ENCODE measurements at places on chromosomes 6 and 20.

DNA sequence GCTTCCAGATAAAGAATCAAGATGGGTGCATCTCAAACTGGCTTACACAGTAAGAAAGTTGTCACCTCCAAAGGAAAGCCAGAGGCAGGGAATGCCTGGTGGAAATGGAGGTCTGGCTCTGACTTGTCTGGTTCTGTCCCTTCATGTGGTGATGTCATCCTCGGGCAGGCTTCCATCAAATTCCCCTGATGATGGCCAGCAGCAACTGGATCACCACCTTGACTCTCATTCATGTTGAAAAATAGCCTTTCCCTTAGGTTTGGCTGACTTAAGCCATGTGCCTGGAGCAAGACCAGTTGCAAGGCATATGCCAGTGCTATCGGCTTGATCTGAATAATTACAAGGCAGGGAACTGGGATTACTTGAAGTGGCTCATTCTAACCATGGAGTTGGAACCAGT, 28.8 kb downstream of the IMPG1 start:
- DNase-seq = no peak

DNA sequence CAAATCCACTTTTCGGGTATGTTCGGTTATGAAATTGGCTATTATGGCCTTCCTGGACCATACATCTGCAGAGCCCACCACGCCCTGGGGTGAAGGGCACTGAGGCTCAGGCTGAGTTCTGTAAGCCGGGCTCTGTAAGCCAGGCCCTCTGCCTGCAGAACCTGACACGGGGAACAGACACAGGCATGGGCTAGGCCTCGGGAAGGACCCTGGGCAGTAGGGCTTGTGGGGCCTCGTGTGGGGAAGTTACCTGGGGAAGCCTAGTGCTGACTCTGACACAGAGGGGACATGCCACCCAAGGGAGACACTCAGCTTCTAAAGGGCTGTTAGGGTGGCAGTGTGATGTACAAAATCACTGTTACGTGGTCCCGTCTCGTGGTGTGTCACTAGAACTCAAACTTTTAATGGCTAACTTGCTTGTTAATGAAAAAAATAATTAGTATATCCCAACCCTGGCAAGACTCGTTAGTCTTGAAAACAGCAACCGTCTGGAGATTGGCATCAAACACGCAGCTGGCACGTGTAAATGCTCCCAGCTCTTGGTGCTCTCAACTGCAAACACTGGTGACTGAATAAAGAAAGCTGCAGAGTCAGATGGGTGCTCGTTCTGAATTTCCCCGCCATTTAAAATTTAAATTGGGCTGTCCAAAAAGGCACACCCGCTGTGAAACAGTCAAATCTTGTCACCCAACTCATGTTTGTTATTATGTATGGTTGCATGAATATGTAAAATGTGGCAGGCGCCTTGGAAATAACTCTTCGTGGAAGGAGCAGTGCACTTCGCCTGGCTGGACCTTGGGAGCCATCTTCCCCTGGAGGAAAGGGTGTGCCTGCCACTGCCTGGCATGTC, 23.6 kb upstream of the TCFL5 start:
- no peak for DNase-seq

- no peak for DNase-seq
Measured at GRCh38 chr6:145423936-145424335, 311.4 kb downstream of the EPM2A start.

DNA sequence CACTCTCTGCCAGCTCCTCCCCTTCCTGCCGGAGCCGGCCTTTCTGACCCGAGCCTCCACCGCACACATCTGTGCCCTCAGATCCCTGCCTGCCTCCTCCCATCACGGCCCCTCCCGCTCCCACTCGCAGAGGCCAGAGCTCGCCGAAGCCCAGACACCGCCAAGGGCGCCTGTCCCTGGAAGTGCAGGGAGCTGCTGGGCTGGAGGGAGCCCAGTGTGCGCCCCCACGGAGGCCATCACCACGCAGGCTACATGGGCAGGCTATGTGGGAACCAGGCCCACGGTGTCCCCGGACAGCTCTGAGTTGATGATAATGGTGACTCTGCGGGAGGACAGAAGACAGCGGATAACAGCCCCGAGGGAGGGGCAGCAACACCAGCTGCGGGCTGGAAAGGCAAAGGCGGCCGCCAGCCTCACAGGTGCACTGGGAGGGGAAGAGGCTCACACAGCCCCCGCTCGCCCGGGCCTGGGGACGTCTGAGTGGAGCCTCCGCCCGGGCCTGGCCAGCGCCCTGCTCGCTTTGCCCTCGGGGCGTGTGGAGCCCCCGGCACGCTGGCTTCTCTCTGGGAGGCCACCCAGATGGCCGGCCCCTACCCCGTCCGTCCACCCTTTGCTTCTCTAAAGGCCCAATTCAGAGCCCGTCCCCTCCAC, 154.9 kb downstream of the DLL1 start:
- no peak for DNase-seq

DNA sequence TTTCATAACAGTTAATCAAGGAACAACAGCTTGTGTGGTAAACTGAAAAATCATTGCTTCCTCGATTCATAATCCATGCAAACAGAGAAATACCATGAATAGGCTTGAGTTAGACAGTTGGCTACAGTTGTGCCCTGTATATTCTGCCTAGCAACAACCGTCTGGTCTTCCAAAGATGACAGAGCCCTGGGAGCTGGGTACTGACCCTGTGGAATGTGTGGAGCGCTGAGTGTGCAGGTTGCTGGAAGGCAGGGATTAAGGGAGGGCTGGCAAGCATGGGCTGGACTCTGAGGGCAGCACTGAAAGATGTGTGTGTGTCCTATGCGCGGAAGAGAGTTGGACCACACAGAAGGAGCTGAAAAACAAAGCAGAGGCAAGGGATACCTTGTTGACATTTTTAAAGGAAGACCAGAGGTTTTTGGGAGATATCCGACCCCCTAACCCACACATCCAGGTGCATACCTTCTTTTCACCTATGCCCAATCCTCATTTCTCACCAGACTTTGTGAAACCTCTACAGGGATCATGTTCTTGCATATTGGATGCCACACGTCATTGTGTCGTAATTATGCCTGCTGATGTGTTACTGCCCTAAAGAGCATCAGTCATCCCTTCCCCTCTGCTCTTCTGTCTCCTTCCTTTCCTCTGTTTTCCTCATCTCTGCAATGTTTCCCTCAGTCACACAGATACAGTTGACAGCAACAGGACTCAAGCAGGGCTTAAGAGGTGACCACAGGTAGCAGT, 58.2 kb upstream of the VGLL2 start:
- DNase-seq = no peak

DNA sequence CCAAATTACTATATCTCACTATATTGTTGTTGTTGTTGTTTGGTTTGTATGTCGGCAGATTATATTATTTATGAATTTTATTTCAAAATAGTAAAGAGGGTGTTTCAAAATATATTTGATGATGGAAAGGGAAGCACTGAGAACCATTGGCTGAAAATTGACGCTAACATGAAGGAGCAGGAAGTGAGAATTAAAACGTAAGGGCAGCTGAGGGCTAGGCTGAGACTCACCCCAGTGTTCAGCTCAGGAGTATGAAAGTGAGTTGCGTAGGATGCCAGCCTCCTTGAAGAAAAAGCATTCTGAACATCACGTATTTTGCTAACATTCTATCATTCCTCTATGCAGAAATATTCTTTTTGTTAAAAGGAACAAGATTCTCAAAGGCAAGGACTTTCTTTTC, 10.7 kb upstream of the IPCEF1 start:
- no peak for DNase-seq

DNA sequence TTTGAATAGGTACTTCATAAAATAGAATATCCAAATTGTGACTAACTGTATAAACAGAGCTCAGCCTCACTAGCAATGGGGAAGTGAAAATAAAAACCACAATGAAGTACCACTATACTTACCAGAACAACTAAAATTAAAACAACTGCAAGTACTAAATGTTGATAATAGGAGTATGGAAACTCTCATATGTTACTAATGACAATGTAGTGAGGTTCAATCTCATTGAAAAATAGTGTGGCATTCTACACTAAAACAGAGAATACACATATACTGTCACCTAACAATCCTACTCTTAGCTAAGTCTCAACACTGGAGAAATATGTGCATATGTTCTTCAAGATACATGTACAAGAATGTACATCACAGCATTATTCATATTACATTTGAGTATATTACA, 132.0 kb upstream of the CARMIL1 start:
- no peak for DNase-seq

GRCh38 chr6:61682562-61682961, 603.5 kb downstream of the KHDRBS2 start:
- no peak for DNase-seq

- no peak for DNase-seq
Measured at GRCh38 chr6:105981002-105981887, 104.9 kb upstream of the PRDM1 start.

- DNase-seq = no peak
Measured at GRCh38 chr6:149806127-149806526, 56.6 kb downstream of the PCMT1 start.

DNA sequence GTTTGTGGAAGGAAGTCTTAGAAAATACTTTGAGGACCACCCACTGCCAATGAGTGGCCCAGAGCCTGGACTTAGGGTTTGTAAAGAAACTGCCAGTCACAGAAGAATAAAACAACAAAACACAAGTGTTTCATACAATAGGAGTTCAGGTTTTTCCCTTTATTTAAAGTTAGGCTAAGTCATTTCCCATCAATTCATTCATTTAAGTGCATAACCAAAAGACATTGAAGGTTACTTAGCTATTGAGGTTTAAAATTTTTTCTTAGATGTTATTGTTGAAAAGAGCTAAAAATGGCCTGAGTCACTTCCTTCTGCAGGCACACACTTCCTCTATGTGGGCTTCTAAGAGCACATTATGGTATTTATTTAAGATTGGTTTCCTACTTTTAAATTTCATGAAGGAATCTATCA, 54.2 kb downstream of the ARMC2 start:
- no peak for DNase-seq

DNA sequence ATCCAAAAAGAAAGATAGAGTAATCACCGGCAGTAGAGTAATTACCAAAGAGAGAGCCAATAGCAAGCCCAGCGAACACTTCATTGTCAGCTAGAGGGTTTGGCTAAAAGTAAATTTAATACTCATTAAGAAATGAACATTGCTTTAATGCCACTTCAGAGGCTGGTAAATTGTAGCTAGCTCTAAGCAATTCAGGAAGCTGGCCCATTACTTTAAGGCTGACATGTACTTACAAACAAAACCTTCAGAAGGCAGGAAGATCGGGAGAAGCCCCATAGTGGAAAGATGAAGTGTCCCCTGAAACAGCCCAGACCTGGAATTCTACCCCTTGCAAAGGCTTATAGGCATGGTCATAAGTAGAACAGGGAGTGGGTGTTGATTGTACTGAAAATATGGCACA, 396.6 kb upstream of the ID4 start:
- DNase-seq = peak; percentile 80

- no peak for DNase-seq
Measured at GRCh38 chr6:140636271-140636907, 1261.9 kb upstream of the CITED2 start.

GRCh38 chr6:74753883-74754600, 451.8 kb downstream of the COL12A1 start:
- no peak for DNase-seq

DNA sequence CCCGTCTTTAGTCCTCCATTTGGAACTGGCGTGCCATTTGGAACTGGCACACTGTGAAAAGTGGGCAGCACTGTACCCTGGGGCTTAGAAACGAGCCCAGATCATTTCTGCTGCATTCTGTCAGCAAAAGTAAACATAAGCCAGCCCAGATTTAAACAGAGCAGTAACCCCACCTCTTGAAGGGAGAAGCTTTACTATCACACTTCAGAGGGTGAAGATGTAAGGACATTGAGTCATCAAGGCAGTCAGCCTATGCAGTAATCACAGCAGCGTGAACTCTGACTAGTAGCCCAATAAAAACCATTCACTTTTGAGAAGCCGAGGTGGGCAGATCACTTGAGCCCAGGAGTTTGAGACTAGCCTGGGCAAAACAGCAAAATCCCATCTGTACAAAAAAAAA, 216.9 kb downstream of the EYA2 start:
- DNase-seq = no peak

GRCh38 chr6:24991810-24992467, 56.2 kb upstream of the RIPOR2 start:
- DNase-seq = peak; percentile 63

DNA sequence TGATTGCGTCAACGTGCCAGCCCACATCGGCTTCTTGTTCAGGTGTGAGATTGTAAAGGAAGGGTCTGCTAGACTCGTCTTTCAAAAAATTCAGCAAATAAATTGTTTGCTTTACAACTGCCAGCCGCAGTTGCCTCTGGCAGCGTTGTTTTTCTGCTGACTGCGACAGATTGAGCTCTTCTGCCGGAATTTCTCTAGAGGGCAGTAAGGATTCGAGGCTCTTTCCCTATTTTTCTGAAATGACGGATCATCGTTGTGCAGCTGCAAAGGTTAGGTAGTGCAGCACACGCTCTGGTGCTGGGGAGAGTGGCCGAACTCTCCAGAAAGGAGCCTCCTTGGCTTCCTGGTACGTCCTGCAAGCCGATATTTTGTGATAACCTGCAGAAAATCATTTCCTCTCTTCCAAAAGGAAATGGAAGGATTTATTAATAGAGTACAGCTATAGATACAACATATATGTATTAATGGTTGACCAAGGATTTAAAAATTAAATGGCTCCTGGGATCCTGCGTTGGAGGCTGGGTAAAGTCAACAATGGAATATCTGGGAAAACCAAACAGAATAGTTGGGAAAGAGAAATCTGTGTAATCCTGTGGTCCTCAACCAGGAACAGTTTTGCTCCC, 121.9 kb upstream of the ZFP64 start:
- peak; percentile 63 for DNase-seq

GRCh38 chr6:127177923-127178231, 59.4 kb downstream of the RSPO3 start:
- DNase-seq = no peak

DNA sequence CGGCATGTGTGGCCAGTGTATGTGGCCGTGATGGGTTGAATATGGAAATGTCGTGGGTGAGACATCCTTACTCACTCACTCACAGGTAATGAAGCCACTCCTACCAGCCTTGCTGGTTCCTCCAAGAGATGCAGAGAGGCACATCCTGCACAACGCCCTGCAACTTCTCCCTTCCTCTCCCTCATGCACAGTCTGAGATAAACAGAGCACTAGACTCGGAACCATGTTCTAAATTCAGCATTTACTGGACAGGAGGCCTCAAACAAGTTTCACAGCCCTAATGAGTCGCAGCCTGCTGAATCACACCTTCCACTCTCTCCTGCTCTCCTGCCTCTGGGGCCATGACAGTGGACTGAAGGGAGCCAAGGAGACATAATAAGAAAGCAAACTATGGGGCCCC, 91.2 kb downstream of the ISM1 start:
- no peak for DNase-seq
